Lower leg skin (tissue), 4 donors: ENCODE measurements at places on chromosomes 4 and X. TPM values are rescaled to one million over a fixed set of nuclear protein-coding genes. Genes with fewer than 3 reads are reported as not detected.

DNA sequence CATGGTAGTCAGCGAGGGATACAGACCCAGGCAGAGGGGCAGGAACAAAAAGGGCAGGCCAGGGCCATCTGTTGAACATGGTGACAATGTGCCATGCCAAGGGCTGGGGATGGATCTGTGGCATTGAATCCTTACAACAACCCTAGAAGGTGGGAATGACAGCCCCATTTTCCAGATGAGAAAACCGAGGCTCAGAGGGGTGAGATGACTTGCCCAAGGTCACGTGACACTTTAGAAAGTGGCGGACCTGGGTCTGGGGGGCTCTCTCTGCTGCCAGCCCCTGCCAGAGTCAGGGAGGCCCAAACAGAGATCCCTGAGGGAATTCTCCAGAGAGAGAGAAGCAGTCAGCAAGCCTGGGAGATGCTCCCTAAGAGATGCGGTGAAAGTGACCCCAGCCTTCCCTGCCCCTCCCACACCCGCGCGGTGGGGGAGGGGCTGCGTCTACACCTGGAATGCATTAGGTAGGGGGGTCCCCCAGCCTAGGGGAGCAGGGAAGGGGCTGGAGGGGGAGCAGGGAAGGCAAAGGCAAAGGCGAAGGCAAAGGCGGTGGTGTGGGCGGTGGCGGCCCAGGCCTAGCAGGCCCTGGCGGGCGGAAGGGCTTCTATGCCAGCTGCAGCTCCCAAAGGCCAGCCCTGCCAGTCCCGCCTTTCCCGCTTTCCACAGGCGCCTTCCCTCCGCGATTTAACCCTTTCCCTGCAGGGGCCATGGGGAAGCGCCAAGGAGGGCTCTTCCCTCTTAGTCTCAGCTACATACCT is 13.0 kb downstream of the FGD1 start:
- no peak for DNase-seq

DNA sequence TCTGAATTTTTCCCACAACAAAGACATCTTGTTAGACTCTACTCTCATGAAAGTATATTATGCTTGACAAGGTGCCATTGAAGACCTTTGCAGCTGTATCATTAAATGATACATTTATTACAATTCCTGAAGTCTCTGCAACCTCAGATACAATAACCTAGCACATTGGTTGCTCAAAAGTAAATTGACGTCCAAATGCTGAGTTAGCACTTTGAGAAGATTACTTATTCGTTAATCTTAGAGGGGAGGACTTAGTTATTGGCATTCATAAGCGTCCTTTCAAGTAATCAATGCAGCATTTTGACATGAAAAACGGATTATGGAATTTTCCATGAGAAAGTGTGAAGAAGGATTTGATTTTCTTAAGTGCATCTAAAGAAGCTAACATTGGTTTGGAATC is 151.6 kb downstream of the ARSF start:
- DNase-seq: no peak

GRCh38 chrX:29852767-29853166 is 362.6 kb upstream of the MAGEB2 start:
- DNase-seq: no peak

- DNase-seq: no peak
Measured at GRCh38 chr4:80790152-80790551, 240.4 kb upstream of the BMP3 start.

- DNase-seq: no peak
Measured at GRCh38 chr4:186105647-186106321, 1.3 kb downstream of the FAM149A start.

The RBM10 gene
- total RNA-seq: 35.4 TPM

DNA sequence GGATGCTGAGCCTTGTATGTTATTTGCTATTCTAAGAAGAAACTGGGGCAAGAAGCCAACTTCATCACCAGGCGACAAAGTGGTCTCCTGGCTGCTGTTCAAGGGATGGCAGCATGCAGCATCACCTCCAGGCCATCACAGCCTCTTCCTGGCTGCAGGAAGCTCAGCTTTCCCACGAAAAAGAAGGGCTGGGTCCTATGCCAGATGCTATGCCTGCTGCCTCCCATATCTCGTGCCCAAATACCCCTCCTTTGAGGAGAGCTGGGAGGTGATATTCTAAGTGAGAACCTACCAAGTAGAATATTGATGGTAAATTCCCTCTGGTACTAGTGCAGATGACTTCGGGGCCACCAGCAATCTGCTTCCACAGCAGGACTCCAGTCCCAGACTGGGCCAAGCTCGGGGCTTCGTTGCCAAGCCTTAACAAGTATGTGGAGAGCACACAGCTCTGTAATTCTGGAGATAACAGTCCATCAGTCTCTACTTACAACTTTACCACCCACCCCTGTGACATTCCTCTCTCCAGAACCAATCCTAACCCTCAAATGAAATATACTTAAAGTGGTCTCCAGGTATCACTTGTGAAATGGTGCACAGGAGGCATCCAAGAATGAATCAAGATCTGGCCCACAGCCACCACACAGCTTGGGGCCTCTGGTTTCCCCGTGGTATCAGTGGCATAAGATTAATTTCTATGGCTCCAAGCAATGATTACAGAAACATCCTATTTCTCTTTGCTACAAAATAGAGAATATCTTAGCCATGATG is 149.3 kb downstream of the PALLD start:
- no peak for DNase-seq

The MSL3 gene
- 12.4 TPM for total RNA-seq

- DNase-seq: no peak
Measured at GRCh38 chr4:77196866-77197265, 39.9 kb downstream of the CCNG2 start.

DNA sequence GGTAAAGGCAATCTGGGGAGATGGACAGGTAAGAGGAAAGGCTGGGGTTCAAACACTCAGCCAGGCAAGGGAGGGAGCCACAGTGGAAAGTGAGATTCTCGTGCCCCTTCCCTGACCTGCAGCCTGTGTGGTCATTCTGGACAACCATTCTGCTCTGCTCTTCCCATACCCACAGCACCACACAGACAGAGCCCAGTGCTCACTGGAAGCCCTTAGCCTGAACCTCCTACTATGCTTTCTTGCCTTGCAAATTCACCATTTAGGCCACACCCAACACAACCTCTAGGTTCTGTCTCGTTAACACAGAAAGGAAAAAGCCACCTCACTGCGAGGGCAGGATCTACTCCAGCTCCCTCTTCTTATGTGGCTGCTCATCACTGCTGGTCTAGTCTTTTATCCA is 92.7 kb downstream of the SHISA3 start:
- DNase-seq: no peak

The CT83 gene
- not detected for total RNA-seq

DNA sequence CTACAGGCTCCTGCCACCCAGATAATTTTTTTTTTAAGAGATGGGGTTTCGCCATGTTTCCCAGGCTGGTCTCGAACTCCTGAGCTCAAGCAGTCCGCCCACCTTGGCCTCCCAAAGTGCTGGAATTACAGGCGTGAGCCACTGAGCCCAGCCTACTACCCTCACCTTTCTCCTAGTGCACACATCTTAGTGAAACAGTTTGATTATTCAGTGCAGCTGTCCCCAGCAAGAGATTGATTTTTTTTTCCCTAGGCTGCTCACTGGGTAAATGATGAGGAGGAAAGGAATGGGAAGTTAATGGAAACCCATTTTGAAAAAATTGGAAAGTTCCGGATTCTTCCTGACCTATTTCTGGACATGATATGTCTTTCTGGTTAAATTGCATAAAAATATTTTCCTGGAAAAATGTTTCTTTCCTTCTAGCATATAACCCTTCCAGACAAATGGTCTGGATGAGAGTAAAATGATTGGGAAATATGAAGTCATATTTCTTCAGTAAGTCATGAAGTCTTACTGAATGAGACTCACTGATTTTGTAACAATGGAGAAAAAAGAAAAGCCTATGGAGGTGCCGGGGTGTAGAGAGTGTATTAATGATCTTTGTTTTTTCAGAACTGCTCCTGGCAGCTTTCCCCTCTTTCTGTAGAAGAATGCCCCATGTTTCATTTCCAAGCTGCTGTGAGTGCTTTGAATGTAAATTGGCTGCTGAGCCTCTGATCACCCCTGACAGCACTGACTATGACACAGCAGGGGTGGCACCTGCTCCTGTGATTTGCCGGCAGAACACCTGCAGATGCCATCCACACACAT is 19.5 kb upstream of the ZNF41 start:
- no peak for DNase-seq

- DNase-seq: no peak
Measured at GRCh38 chr4:126678618-126679017, 954.1 kb upstream of the INTU start.

DNA sequence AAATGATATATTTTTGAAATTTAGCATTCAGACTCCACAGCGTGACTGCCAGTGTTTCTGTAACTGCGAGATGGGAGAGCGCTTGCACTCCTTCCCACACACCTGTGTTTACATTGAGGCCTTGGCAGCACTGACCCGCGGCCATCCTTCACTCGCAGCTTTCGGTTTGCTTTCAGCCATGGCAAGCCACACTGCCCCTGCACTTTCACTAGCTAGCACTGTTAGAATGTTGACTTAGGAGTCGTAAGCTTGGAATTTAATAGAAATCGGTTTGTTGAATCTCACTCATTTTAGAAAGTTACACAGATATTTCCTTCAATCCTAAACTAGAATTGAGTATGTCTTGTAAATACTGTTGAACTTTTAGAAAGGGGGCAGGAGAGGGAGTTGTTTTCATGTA is 136.2 kb downstream of the CFAP299 start:
- no peak for DNase-seq

DNA sequence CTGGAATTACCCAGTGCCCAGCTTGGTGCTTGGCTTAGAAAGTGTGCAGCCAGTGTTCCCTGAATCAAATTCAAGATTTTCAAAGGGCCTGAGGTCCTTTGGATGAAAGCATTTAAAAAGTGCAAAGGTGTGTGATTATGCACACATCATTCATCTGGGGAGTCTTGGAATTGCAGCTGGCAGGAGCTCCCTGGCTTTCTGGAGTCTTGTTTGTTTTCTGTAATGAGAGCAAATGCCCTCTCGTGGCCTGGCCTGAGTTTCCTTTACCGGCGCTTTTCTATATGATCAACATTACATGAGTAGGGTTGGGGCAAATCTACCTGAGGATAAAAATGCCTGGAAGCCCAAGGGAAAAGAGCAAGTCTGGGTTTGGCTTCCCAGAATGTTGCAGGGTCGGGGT is 24.6 kb upstream of the SORCS2 start:
- DNase-seq: no peak

- no peak for DNase-seq
Measured at GRCh38 chr4:81919223-81919622, 447.5 kb upstream of the RASGEF1B start.

The CCDC160 gene
- 2.1 TPM for total RNA-seq

- DNase-seq: no peak
Measured at GRCh38 chr4:88728146-88728545, 30.5 kb upstream of the NAP1L5 start.

- no peak for DNase-seq
Measured at GRCh38 chr4:108359130-108359985, 190.6 kb upstream of the LEF1 start.

DNA sequence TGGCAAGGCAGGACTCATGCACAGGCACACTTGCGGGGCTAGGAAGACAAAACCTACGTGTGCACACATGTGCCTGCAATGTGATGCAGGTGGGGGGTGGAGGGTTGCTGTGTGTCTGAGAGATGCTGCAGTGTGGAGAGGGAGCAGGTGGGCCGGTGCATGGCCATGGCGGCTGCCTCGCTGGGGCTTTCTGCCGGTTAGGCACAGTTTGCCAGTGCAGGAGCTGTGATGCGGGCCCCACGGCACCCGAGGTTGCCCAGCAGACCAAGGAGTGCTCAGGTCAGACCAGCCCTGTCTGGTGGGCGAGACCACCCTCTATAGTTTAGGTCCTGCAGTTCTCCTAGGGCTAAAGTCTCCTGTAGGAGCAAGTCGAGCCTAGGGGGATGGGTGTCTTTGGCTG is 4.4 kb upstream of the AFM start:
- no peak for DNase-seq

The ATP1B4 gene
- not detected for total RNA-seq

The MAGEB17 gene
- total RNA-seq: not detected

The NEIL3 gene
- 1.8 TPM for total RNA-seq

The BEX2 gene
- total RNA-seq: 14.3 TPM

GRCh38 chr4:70511365-70511764 is 7.0 kb upstream of the AMTN start:
- no peak for DNase-seq

GRCh38 chr4:8254076-8254475 is 15.5 kb upstream of the HTRA3 start:
- DNase-seq: no peak

DNA sequence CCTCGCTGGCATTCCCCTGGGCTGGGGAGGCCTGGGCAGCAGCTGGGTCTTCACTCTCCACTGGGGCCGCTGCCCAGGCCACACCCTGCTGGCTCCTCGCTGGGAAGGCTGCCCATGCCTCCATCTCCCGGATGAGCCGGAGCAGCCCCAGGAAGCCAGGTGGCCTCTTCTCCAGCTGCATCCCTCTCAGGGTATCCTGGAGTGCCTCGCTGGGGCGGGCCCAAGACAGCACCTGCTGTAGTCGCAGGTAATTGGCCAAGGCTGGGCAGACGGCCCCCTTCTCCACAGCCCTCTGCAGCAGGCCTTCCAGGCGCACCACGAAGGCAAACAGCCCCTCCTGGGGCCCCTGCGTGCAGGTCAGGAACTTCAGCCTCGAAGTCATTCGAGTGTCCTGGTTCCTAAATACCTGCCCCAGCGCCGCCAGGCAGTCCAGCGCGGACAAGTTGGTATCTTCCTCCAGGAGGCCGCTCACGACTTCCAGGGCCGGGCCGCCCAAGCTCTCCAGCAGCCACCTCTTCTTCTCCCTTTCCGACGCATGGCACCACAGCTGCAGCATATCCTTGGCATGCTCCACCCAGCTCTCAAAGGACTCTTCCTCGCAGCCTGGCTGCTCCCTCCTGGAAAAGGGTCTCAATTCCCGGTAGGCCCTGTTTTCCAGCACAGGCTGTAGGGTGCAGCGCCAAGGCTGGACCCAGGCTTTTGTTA is 3.7 kb downstream of the PNMA6E start:
- DNase-seq: no peak

The CT45A5 gene
- total RNA-seq: not detected

The RPL9 gene
- 3,349 TPM for total RNA-seq

The CRLF2 gene
- not detected for total RNA-seq

The VCX3B gene
- total RNA-seq: 0.51 TPM

The PALLD gene
- total RNA-seq: 103 TPM
